Motor neuron (in vitro differentiated cells): ENCODE measurements at places on chromosomes 4 and X. TPM values are rescaled to one million over a fixed set of nuclear protein-coding genes. Genes with fewer than 3 reads are reported as not detected.

DNA sequence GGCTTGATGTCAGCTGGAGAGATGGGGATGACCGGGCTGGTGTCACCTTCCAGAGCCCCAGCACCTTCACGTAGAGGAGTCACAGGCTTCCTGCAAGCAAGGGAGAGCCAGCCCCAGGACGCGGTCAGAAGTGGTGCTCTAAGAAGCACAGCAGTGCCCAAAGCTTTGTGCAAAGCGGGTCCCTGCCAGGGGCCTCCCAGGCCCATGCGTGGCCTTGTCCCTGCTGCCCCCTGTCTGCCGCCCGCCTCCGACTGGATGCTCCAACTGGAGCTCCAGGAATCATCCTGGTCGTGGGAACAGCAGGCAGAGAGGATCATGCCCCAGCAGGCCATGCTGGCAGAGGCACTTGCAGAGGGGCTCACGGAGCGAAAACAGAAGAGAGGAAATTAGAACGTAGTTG is 40.1 kb upstream of the LRPAP1 start:
- peak; percentile 51 for ATAC-seq

DNA sequence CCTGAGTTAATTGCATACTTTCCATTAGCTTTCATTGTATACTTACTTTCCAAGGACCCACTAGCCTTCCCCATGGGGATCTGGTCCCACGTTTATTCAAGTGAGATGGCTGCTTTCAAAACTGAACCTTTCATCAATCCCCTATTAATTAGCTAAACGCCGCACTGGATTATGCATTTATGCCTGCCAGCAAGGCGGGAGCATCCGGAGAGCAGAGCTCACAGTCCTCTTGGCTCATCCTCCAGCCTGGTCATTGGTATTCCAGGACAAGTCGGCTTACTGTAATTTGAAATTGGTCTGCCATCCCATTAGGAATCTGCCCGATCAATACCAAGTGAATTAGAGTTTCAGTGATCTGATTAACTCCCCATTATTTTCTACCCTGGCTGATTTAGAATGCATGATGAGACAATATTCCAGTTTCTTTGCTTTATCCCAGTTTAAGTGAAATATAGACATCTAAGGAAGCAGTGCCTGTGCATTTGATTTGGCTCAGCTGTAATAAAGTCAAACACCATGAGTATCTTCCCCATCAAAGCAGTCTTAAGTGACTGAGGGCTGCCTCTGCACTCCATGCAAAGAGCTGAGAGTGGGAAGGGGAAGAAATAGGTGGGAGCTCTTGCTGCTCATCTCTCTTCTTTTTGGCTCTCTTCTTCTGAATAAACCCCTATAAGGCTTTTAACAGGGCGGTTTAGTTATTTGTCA is 411.4 kb downstream of the GPAT3 start:
- ATAC-seq = peak; percentile 38

DNA sequence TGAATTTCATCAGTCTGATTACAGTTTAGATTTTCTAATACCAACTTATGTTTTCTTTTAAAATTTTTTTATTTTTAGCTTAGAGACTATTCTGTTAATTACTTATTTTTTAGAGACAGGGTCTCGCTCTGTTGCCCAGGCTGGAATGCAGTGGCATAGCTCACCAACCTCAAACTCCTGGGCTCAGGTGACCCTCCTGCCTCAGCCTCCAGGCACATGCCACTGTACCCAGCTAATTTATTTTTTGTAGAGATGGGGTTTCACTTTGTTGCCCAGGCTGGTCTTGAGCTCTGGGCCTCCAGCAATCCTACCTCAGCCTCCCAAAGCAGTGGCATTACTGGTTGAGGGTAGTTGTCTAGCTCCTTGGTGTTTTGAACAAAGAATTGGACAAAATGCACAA is 102.0 kb downstream of the KLHL8 start:
- no peak for ATAC-seq

DNA sequence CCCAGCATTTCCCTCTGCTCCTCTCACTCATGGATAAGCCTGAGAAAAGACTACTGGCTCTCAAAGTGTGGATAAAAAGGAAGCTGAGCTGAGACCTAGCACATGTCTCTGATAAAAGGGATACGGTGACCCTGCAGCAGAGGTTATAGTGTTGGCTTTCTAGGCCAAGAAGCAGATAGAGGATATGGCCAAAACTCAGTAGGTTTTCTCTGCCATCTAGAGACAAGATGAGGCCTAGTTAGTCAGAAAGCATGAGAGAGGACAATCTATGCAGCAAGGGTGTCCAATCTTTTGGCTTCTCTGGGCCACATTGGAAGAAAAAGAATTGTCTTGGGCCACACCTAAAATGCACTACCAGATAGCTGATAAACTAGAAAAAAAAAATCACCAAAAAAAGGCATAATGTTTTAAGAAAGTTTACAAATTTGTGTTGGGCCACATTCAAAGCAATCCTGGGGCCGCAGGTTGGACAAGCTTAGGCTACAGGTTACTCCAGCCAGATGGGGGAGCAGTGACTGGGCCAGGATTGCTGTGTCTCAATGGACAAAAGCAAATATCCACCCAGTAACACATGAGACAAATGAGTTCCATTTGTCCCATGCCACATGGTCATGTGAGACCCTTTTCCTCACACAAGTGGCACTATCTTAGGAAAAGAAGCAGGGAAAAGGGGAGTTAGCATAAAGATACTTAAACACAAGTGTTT is 411.4 kb downstream of the INPP4B start:
- ATAC-seq = no peak

GRCh38 chr4:30724247-30724646 is 4.1 kb downstream of the PCDH7 start:
- no peak for ATAC-seq

Gene FAT4
- total RNA-seq = 6.6 and 6.7 TPM in 2 replicates

DNA sequence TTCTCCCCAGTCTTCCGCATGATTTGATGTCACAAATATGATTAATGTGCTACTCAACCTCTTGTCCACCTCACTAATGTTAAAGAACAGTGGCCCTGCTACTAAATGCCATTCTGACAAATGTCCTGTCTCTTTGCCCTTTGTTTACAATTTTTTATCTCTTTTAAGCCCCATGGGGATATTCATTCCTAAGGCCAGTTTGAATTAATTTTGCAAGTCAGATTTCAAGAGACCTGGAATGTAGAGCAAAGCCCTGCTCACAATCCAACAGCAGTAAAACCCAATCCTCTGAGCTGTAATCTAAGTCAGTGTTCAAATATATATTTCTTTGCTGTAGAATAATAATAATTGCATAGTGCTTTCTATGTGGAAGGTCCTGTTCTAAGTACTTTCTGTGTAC is 81.2 kb downstream of the LDB2 start:
- peak; percentile 79 for ATAC-seq

GRCh38 chr4:102535398-102536082 is 34.4 kb downstream of the NFKB1 start:
- peak; percentile 73 for ATAC-seq
